Right forelimb (tissue), 1 donor: ENCODE measurements at places on chromosomes 3 and 15.

GRCh38 chr3:94036909-94037507 lies 8.6 kb upstream of the STX19 start:
- no peak for DNase-seq

GRCh38 chr3:94515983-94516382 lies 453.1 kb downstream of the NSUN3 start:
- DNase-seq: no peak

- peak; percentile 54 for DNase-seq
Measured at GRCh38 chr3:160564258-160564911, 986 bp downstream of the KPNA4 start.

- DNase-seq: no peak
Measured at GRCh38 chr3:64357481-64357880, 132.2 kb upstream of the PRICKLE2 start.

DNA sequence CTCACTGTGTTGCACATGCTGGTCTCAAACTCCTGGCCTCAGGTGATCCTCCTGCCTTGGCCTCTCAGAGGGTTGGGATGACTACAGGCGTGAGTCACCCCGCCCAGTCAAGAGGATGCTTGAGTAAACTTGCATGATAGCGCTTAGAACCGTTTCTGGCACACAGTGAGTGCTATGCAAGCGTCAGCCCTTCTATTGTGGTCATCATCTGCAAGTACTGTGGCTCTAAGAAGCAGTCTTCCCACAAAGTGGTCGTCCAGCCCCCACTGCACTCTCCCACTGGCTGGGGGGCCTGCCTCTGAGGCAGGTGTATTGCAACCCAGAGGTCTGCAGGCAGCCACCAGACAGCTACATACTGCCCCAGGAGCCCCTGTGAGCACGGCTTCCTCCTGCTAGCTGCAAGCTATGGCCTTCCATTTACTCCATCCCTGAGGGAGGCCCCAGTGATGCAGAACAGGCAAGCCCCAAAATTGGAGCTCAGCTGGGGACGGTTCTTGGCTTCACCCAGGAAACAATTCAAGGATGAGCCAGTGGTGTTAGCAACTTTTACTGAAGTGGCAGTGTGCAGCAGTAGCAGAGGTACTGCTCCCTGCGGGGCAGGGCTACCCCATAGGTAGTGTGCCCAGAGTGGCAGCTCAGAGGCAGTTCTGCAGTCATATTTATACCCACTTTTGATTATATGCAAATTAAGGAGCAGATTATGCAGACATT lies 95.4 kb downstream of the LSM3 start:
- DNase-seq: no peak

- DNase-seq: no peak
Measured at GRCh38 chr3:195443391-195443989, 670 bp upstream of the ACAP2 start.

GRCh38 chr15:93803421-93804152 lies 427.8 kb upstream of the MCTP2 start:
- peak; percentile 74 for DNase-seq

DNA sequence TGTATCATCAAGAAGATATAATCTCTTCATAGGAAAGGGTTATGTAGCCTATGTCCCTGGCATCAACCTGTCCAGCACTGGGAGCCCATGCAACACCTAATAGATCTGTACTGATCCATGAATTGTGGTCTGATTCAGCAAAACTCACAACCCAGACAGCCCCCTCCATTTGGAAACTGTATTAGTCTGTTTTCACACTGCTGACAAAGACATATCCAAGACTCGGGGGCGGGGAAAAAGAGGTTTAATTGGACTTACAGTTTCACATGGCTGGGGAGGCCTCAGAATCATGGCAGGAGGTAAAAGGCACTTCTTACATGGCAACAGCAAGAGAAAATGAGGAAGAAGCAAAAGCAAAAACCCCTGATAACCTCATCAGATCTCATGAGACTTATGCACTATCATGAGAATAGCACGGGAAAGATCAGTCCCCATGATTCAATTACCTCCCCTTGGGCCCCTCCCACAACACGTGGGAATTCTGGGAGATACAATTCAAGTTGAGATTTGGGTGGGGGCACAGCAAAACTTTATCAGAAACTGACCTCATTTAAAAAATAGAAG lies 83.3 kb downstream of the TRIM42 start:
- no peak for DNase-seq

DNA sequence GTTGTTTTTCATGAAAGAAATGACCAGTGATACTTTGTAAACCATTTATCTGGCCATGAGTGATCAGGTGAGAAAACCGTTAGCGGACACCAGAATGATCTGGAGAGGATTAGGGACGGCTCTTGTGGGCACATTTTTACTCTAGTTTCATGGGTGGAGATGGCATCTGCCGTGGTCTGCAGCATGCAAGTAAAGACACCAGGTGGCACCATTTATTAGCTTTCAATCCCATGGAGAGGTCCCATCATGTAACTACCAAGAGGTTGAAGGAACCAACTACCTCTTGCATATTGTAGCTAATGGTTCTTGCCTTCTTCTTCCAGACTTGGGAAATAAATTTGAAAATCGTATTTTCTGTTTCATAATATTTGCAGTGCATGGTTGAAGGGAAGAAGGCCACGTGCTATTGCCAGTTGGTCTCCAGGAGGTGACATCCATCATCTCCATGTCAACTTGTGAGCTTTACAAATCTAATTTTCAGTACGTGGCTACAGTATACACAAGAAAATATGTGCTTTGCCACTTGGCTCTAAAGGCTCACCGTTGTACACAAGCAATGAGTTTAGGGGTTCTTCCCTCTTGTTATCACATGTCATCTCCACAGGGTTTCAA lies 1.5 kb upstream of the MAPKBP1 start:
- no peak for DNase-seq

GRCh38 chr3:67706934-67707333 lies 52.5 kb upstream of the SUCLG2 start:
- no peak for DNase-seq

DNA sequence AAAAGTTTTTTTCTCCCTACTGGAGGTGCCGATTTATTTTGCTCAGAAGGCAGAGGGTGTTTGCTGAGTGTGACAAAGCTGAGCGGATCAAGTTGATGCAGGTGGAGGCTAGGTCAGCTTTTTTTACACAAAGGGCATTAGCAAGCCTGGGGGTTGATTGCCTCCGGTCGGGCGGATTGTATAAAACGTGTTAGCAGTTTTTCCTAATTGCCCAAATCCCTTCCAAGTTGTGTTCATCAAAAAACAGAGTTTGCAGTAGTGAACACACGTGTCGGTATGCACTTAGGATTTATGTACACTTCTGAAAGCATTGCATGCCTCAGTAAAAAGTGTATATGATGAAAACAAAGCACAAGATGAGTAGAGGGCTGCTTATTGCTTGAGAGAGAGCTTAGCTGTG lies 2.6 kb downstream of the GPR160 start:
- no peak for DNase-seq

- DNase-seq: no peak
Measured at GRCh38 chr15:40598126-40598525, 4.1 kb downstream of the KNL1 start.
